ENCODE measurements at places on chromosomes 7 and 10.
A peak's percentile ranks its signal among the peaks of the same experiment; 100 is the strongest.

- DNase-seq: no peak
Measured at GRCh38 chr7:54857294-54857693, 98.3 kb upstream of the SEC61G start.

GRCh38 chr7:20721086-20721810 lies 65.4 kb downstream of the SP8 start:
- no peak for DNase-seq

DNA sequence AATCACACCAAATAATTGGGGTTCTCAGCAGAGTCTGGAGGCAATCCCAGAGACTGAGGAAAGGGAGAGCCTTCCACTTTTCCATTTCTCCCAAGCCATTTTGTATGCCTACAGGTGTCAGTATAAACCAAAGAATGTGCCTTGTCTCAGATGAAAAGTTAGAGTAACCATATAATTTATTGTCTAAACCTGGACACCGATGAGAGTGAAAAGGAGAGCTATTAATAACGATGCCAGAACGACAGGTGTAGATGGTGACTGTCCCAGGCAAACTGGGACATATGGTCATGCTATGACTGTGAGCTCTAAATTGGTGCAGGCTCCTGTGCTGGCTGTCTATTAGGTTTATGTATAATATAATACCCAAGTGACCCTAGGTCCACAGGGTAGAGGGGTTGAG lies 219.6 kb downstream of the ARHGAP12 start:
- no peak for DNase-seq

DNA sequence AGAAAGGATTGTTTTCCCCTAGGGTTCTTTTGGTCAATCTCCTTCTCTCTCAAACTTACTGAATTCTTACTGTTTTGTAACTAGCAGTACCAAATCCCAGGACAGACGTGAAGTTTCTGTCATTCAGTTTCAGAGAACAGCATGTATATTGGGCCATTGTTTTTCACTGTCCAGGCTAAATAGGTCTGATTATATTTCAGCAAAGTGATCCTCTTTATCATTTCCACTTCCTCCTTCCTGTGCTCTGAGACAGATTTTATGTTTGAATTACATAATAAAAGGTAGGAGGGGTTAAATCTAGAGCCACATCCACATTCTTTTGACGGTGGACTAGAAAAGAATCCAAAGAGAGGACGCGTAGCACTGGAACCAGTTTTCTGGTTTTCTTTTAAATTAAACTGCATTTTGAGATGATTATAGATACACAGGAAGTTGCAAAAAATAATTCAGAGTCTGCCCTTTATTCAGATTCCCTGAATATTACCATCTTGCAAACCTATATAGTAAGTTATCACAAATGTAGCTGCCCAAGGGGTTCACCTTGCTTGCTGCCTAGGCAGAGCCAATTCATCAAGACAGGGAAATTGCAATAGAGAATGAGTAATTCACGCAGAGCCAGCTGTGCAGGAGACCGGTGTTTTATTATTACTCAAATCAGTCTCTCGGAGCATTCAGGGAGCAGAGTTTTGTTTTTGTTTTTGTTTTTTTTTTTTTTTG lies 40.1 kb downstream of the AKR1E2 start:
- DNase-seq: no peak

DNA sequence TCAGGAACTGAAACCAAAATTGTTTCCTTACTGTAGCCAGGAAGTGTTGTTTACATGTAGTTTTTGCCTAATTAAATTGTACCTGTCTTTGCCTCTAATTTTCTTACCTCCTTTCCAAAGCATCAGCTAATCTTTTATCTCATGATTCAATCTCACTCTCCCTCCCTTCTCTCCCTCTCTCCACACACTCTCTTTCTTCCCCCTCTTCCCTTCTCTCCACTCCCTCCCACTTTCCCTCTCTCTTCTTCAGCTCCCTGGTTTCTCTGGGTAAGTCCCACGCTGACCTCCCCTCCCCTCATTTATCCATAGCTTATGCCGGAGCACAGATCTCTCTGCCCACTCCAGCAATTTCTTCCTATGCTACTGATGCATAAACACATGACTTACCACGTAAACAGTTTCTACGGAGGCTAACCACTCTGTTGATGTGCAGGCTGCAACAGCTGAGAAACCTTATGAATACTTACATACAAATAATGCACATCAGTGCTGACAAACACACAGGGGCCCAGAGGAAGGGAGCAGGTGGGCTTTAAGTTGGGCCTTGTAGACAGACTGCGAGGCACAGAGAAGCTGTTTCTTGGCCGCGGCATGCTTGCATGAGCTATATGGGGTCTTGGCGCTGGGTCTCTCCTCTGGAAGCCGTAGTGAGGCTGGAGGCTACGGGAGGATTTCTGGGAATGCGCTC lies 174.4 kb upstream of the PLXNA4 start:
- no peak for DNase-seq

DNA sequence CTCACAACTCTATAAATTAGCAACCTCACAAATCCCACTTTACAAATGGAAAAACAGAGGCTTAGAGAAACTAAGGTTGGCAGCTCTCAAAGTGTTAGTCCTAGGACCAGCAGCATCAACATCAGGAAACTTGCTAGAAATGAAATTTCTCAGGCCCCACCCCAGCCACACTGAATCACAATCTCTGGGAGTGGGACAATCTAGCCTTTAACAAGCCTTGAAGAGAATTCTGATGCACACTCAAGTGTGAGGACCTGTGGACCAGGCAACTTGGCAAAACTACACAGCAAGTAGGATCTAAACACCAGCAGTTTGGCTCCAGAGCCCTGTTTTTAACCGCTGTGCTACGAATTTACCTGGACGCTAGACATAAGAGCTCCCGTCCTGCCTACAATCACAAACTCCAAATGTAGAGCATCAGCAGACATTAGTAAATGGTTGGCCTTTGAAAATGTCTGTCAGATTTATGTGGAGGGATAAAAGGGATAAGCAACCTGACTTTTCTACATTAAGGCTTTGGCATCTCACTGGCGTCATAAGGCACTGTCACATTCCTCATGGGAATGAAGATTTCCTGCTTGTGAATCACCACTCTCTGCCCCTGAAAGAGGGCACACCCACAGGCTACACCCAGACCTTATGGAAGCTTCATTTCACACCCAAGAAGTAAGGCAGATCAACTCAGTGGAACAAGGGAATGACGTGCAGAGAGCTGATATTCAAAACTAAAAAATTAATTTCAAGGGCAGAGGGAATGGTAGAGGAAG lies 34.5 kb downstream of the PPP1R3C start:
- peak; percentile 93 for DNase-seq

GRCh38 chr10:133451346-133451745 lies 2.4 kb upstream of the SCART1 start:
- no peak for DNase-seq

GRCh38 chr7:66696774-66697191 lies 43.8 kb upstream of the RABGEF1 start:
- DNase-seq: peak; percentile 41

DNA sequence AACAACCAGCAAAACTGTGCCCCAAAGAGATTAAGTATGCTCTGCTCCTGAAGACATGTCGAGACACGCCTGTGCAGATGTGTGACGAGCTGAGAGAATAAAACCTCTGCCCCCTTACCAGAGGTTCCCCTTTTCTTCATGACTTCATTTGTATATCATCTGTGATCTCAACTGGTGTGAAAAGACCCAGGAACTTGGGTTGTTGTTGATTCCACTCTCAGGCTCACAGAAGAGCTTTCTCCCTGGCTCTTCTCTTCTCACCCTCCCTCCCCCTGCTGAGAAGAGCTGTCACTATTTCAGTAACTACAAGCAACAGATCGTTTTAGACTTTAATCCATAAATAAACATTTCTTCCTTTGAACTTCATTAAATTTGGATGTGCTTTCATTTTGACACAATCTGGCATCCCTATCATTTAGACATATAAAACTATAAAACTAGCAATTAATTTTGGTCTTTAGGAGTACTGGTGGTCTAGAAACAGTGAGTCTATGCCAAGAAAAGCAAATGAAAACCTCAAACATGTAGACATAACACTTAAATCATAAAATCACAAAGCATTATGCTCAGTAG lies 179.3 kb upstream of the FZD8 start:
- DNase-seq: no peak

DNA sequence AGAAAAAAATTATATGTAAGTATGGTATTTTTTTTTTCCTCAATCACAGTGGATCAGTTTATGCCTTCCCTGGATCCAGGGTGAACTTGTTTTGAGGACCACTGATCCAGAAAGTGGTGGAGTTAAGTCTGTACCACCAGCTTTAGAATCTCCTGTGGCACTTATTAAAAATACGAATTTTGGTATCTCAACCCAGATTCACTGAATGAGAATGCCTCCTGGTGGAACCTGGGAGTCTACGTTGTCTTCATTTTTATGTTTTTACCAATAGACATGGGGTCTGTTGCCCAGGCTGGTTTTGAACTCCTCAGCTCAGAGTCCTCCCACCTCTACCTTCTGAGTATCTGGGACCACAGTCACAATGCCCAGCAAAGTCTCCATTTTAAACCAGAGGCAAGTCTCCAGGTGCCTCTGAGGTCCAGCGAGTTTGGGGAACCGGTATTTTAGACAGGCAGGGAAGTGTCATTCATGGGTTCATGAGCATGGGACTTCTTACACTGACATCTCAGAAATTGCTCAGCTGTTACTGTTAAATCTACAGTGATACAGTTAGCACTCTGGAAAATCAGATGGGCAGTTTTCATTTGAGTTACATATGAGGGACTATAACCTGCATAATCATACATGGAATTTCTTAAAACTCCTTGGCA lies 200.9 kb downstream of the AUTS2 start:
- DNase-seq: no peak

DNA sequence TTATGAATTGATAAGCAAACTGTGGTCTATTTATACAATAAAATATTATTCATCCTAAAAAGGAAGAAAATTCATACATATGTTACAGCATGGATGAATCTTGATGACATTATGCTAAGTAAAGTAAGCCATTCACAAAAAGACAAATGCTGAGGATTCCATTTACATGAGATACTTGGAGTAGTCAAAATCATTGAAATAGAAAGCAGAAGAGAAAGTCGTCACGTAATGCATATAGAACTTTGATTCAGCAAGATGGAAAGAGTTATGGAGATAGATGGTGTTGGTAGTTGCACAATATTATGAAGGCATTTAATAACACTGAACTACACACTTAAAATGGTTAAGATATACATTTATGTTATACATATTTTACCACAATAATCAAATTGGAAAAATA lies 309.7 kb upstream of the KLF6 start:
- DNase-seq: no peak

DNA sequence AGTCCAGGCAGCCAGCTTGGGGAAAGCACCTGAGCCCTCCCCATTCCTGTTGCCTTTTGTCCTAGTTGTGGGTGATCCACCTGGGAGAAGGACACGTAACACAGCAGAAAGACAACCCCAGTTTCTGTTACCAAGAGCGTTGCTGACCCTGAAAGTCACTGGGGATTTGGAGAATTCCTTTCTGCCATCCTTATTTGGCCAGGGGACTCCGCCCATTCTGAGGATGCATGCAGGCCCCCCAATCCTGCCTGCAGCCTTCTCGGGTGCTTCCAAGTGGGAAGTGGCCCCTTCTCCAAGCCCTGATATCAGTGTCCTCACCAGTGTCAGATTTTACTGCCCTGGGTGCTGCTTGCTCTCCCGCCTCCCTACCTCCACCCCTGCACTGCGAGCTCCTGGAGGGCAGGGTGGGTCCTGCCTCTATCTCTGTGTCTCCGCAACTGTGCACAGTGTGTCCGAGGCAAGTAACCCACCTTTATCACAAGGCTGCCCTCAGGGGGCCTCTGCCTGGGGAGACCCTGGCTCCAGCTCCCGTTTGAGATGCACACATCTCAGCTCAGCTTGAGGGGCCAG lies 9.2 kb upstream of the ADCY1 start:
- DNase-seq: no peak

DNA sequence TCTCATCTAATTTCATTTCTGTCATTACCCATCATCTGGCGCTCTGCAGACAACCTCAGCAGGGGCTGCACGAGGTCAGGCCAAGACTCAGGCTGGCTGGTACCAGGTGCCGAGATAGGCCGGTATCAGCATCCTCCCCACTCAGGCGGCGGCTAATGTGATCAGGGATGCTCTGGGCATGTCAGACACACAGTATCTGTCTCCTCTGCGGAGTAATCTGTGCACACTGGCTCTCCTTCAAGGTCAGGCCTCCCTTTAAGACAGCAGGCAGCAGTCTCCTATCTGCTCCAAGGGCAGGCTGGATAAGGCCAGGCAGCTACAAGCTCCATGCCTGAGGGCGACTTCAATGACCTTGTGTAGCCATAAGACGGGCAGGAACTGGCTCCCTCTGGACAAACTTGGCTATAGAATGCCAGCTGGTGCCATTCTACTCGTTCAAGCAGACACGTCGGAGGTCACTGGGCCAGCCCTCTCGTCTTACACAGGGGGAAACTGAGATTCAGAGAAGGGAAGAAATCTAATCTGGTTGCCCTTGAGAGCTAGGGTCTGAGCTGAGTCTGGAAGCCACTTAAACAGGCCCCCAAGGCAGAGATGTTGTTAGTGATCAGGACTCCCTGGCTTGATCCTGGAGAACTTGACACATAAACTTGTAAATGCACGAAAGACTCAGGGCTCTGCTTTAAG lies 59.3 kb downstream of the ARHGAP22 start:
- no peak for DNase-seq

GRCh38 chr7:123972831-123973230 lies 47.8 kb downstream of the SPAM1 start:
- DNase-seq: no peak

- no peak for DNase-seq
Measured at GRCh38 chr10:132266594-132267161, 41.1 kb downstream of the STK32C start.

DNA sequence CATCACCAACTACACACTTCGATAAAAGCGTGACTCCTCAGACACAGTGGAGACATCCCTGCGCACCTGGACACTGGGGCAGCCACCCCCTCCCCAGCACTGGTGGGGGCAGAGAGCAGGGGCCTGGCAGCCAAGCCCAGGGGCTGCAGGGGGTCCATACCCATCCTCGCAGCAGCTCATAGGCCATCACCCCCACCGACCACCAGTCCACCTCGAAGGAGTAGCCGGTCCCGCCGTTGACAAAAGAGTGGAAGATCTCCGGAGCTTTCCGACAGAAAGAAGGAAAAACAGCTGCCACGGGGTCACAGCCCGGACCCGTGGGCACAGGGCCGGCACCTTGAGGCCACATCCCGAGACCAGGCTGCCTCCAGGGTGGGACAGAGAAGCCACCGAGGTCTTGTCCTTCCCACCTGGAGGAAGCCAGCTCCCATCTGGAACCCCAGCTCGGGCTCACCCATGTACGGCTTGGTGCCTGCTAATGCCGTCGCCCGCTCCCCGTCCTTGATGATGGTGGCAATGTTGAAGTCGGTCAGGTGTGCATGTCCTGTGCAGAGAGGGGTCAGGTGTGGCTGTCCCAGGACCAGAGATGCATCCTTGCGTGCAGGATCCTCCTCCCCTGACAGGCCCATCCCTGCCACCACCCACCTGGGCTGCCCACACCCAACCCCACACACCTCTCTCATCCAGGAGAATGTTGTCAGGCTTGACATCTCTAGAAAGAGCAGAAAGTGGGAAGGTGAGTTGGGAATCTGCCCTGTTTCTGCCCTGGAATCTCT lies 38.5 kb downstream of the DPYSL4 start:
- no peak for DNase-seq

GRCh38 chr7:41999736-42000283 lies 237.2 kb downstream of the GLI3 start:
- DNase-seq: no peak
